ENCODE measurements at places on chromosomes 12 and 14.

GRCh38 chr12:124020514-124020949, 47.5 kb downstream of the ZNF664 start:
- peak; percentile 60 for DNase-seq

DNA sequence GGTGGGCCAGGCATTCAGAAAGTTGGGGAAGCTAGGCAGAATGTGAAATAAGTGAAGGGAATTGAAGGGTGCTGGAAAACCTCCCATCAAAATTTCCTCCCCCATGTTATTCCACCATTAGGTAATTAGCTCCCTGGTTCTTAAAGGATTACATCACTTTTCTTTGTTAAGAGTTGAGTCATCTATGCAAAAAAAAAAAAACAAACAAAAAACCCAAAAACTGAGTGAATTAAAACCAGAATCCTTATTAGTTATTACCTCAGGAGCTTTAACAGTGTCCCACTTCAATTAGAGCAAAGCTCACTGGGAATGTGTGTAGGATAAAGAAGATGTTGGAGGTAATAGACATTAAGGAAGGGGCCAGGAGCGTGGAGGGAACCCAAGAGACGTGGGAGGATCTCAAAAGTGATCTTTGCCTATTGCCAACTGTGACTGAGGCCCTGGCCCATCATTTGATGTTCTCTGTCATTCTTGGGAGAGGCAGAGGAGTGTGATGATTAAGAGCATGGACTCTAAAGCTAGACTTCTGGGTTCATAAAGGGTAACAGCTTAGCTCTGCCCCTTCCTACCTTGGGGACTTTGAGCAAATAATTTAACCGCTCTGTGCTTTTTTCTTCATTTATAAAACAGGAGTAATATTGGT, 364.7 kb downstream of the APAF1 start:
- DNase-seq = no peak

GRCh38 chr14:64401949-64402348, 13.8 kb downstream of the MTHFD1 start:
- no peak for DNase-seq

- DNase-seq = no peak
Measured at GRCh38 chr12:7019043-7019569, 830 bp upstream of the LPCAT3 start.

DNA sequence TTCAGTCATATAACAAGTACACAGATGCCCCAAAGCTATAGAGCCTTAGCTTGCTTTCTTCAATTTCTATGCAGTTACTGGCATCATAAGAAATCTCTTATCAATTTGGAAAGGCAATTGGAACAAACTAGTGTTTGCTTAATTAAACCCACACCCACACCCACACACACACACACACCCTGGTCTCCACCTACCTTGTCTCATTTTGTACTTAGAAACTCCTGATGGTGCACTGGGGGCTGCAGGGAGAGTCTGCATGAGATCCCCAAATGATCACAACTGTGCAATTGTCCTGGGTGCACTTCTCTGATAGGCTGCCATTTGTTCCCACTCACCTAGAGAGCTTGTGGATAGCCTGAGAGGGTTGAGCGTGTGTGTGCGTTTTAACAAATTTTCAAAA, 40.5 kb upstream of the PTCSC3 start:
- DNase-seq = no peak

GRCh38 chr12:32789446-32789845, 33.7 kb upstream of the YARS2 start:
- DNase-seq = no peak

All from fibroblast of the conjunctiva (primary cell).